ENCODE measurements at places on chromosomes 2 and 18. TPM values are rescaled to one million over a fixed set of nuclear protein-coding genes. Genes with fewer than 3 reads are reported as not detected.

- no peak for DNase-seq
These were observed 303.4 kb downstream of the PIK3C3 start for GRCh38 chr18:42258301-42258965.

GRCh38 chr18:38545071-38545470, 979.5 kb upstream of the CELF4 start:
- DNase-seq: no peak

- no peak for DNase-seq
These were observed 73.4 kb downstream of the INPP4A start for GRCh38 chr2:98518101-98518500.

DNA sequence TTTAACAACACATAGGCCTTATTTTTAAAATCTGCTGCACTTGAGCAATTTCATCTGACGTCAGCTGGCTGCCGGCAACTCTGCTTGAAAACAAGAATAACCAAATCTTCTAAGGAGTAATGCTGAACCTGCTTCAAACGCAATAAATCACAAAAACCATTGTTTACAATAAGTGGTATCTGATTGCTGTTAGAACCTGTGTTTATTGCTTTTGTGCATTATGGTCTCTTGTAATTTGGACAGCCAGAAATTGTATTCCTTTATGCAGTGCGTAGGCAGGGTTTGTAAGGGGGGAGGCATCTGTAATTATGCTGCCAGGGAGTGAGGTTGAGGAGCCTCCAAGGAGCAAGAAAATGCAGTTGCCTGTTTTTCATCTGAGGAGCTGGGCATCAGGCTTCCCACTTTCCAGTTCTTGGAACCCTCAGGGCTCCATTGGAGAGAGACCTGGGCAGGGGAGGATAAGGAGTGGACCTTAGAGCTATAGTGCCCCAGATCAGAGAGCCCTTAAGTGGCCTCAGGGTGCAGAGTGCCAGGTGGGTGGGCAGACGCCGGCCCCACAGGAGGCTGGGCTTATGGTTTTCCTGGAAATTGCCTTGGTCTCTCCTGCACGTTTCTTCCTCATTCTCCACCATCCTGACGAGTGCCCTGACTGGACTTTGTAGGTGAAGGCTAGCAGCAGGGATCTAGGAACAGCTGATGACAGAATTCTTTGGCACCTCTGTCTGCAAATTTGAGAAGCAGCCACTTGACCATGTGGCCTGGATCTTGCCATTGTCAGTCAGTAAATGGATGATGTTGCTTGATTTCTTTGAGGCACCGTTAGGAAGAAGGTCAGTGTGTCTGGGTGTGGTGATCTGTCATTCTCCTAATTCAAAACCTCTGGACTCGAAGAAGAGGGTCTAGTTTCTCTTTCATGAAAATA, 129.2 kb downstream of the KLHL29 start:
- DNase-seq: no peak

- no peak for DNase-seq
These were observed 31.0 kb downstream of the STEAP3 start for GRCh38 chr2:119254601-119255080.

DNA sequence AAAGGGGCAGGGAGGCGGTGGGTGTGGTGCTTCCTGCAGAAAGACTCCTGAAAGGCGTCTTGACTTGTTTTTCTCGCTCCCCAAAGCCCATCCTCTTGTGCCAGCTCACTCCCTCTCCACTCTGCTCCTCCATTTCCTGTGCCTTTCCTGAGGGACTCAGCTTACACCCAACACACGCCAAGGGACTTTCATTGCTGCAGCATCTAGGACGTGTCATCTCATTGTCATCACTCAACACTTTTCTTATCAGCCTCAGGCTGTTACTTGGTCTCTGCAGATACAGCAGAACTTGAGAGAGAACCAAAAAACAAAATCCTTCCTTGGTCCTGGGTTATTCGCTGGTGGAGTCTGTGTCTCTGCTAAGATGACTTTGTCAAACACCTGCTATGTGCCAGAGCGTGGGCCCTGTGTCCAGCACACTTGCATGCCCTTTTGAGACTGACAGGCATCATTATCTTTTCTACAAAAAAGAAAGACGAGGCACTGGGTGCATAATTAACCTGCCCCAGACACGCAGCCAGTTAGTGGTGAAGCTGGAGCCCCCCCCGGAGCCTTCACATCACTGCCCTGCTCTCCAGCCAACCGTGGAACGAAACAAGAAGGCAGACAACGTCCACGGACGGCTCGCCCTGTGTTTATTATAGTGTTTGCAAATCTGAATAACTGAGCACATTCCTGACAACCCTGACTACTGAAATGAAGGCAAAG, 261.7 kb upstream of the HDAC4 start:
- peak; percentile 55 for DNase-seq

DNA sequence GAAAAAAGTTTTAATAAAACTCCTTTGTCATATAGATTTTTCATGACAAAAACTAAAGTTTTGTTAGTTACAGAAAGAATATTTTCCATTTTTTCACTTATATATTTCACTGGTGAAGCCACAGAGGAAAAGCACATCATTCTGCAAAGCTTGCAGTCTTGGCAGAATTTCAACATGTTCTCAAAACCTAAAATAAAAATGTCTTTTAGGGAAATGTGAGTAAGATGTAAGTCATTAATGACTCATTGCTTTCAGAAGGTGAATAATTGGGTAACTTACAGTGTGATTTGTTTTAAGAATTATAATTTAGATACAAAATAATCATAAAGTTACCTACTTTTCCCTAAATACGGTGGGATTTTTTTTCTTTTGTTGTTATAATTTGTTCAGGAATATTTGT, 43.4 kb upstream of the TNFRSF11A start:
- DNase-seq: no peak

- no peak for DNase-seq
These were observed 230.1 kb upstream of the SPOPL start for GRCh38 chr2:138271467-138271866.

DNA sequence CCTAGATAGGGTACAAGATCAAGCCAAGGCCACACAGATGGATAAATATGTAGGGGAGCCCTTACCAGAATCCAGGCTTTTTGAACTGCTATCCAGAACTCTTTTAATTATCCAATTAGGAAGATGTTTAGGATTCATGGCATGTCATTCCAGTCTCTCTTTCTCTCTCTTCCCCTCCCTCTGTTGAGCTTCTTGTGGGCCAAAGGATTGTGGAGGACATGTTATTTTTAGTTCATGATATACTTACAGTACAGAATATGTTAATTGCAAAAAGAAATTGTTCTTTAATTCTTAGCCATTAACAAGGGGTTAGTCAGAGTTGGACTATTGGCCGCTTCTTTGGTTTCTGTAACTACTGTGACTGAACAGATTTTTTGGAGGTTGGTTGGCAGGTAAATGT, 113.0 kb downstream of the SETBP1 start:
- no peak for DNase-seq

DNA sequence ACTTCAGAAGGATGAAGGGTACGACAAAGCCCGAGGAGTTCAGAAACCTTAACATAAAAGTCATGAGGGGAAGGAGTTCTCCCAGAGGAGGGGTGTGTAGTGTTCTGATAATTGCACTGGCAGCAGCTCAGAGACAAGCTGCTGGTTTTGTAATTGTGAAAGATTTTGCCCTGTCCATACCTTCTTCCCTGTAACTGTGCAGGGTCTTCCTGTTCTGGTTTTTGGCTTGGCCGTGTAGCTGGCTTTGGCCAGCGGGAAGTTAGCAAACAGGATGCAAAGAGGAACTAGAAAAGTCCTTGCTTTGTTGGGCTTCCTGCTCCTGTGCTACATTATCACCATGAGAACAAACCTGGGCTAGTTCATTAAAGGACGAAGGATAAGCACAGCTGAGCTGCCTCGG, 160.8 kb downstream of the LPIN1 start:
- DNase-seq: no peak

DNA sequence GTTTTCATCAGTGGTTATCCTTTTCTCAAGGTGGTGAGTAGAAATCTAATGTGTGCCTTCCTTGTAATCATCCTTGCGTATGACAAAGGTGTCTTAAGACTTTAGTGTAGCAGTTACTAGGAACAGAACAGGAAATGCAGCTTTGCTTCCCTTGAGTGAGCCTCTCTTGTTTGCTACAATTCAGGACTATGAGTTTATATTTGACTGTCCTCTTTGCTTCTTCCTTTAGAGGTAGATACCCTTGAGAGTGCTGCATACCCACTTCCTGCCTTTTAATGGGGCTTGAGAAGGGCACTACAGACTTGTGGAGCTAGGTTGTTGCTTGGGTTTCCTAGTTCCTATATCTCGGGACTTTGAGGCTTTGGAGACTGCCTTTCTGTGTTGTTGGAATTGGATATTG, 3.8 kb downstream of the KCNJ13 start:
- no peak for DNase-seq

GRCh38 chr2:107001964-107002696, 116.2 kb upstream of the ST6GAL2 start:
- DNase-seq: no peak

GRCh38 chr2:210536973-210537650, 19.3 kb upstream of the CPS1 start:
- DNase-seq: no peak

Gene HOXD13
- total RNA-seq: not detected

Gene ACADL
- total RNA-seq: 6.2 TPM

Gene C2orf81
- total RNA-seq: 1.1 TPM

Gene ZBTB7C
- 8.0 TPM for total RNA-seq

Gene LRRC30
- not detected for total RNA-seq

Gene SPP2
- not detected for total RNA-seq

Gene DRC1
- 0.13 TPM for total RNA-seq

Gene SP140
- 0.57 TPM for total RNA-seq
